ENCODE measurements at places on chromosomes 2 and 18. TPM values are rescaled to one million over a fixed set of nuclear protein-coding genes. Genes with fewer than 3 reads are reported as not detected.

CKAP2L gene
- total RNA-seq, result 16.2 TPM

STARD6 gene
- total RNA-seq, result not detected

MLPH gene
- 318 TPM for total RNA-seq

SERPINB11 gene
- total RNA-seq, result 0.17 TPM
